Stimulated activated CD4-positive, alpha-beta T cell treated with anti-CD3 and anti-CD28 coated beads, Interleukin-12 subunit alpha, Interleukin-12 subunit beta, amount 100 ng/mL, for 4 hours (primary cell): ENCODE measurements at places on chromosomes 13 and 19.
A peak's percentile ranks its signal among the peaks of the same experiment; 100 is the strongest.

GRCh38 chr13:87667686-87668085 is 3.5 kb upstream of the SLITRK5 start:
- no peak for DNase-seq

- no peak for DNase-seq
These were observed 894.4 kb upstream of the PCDH9 start for GRCh38 chr13:68124437-68125086.

- DNase-seq, result no peak
These were observed 116.5 kb downstream of the SPRY2 start for GRCh38 chr13:80224468-80224867.

- no peak for DNase-seq
These were observed 36.3 kb upstream of the MLNR start for GRCh38 chr13:49183672-49184325.

- DNase-seq, result no peak
These were observed 35.6 kb upstream of the NANOS3 start for GRCh38 chr19:13841086-13841961.

DNA sequence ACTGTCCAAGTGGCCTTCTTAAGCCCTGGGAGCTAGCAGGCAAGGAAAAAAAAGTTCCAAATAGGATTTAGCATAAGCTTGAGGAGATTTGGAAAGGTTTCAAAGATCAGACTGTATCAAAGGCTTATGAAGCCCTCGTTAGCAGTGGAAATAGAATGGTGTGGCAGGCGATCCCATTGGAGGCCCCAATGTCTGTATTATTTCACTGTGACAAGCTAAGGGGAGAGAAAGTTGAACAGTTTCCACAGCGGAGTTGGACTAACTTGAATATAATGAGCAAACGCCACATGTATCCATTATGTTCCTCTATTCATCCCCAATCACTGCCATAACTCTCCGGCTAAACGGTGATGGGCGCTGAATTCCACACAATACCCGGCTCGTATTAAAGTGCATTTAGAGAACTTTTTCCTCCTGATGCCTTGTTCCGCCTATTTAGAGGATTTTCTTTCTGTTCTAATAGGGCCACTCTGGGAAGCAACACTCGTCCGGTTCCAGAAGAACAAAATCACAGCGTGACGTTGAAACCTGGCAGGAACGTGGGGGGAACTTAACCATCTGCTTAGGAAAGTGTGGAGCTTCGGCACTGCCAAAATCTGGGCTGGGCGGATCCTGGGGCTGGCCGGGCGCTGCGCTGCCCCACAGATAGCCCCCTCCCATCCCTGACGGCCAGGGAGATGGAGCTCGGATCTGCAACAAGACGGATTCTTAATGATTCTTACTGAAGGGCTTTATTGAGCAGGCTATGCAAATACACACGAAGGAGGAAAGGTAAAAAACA is 1.0 kb upstream of the PCDH8 start:
- no peak for DNase-seq

- DNase-seq, result no peak
These were observed 148.0 kb upstream of the FNDC3A start for GRCh38 chr13:48827709-48828108.

DNA sequence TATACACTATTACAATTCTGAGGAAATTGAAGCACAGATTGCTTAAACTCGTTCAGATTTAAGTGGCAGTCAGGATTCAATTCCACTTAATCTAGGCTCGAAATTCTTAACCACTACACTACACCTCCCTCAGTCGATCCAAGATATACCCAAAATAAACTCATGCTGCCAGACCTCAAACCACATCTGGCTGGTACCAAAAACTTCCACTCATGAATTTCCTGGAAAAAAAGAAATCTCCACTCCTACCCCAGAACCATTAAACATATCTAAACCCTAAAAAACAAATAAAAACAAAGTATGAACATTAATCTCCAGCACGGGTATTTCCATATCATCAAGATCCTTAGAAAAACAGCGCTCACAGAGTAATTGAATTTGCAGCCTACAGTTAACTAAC is 1.1 kb downstream of the ZFP30 start:
- DNase-seq, result no peak

- DNase-seq, result no peak
These were observed 156.8 kb downstream of the DNAJC3 start for GRCh38 chr13:95833719-95834118.

DNA sequence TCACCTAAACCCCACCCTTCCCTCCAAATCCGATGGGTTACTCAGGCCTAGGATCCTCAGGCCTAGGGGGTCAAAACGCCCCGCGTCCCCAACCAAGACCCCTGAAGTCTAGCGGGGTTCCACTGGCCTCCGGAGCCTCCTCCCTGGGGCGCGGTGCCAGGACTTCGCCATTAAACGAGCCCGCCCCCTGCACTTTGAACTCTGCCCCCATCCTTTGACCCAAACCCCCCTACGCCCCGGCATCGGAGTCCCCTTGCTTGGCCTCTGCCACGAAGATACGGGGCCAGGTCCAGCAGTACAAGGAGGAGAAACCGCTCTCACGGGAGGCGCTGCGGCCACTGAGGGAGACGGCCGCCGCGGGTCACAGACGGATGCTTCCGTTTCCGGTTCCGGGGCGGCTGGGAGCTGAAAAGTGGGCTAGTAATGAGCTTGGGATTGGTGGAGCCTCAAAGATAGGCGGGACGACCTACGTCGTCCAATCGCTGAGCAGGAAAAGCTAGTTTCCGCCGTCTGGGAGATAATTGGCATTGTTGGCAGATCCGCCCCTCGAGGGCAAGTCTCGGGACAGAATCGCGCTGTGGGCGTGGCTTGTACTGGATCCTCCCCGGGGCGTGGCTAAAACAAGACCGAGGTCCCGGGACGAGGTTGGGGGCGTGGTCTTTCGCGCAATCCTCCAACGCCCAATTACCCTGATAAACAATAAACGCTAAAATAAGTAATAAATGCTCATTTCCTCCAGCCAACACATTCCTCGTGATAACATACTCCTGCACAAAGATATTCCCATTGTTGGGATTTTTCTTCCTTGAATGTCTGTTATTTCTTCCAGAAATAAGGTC is 5.7 kb upstream of the ZNF77 start:
- DNase-seq, result peak; percentile 100

- DNase-seq, result no peak
These were observed 472.2 kb downstream of the TDRD3 start for GRCh38 chr13:60869225-60869624.
